ENCODE measurements at places on chromosomes 13 and 19.
A peak's percentile ranks its signal among the peaks of the same experiment; 100 is the strongest.

DNA sequence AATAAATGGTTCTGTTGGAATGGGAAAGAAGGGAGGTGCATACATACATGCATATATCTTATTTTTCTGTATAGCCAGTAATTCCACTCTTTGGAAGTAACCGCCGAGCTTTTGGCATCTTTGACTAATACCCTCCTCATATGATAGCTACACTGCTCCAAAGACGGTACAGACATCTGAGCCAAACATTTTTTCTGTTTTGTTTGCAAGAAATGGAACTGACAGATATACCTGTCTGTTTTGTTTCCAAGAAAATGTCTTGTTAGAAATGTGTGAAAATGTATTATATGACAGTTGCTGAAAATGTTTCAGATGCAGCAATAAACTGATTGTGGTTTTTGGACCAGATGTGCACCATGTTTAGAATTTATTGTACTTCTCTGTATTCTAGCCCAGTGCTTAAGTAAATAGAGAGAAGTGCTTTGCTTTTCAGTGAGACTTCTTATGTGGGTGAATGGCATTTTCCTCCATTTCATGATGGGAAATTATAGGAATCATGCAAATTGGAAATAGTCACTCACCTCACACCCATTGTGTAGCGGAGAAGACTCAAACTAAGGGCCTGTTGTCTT lies 396.9 kb downstream of the KCNRG start:
- no peak for DNase-seq

DNA sequence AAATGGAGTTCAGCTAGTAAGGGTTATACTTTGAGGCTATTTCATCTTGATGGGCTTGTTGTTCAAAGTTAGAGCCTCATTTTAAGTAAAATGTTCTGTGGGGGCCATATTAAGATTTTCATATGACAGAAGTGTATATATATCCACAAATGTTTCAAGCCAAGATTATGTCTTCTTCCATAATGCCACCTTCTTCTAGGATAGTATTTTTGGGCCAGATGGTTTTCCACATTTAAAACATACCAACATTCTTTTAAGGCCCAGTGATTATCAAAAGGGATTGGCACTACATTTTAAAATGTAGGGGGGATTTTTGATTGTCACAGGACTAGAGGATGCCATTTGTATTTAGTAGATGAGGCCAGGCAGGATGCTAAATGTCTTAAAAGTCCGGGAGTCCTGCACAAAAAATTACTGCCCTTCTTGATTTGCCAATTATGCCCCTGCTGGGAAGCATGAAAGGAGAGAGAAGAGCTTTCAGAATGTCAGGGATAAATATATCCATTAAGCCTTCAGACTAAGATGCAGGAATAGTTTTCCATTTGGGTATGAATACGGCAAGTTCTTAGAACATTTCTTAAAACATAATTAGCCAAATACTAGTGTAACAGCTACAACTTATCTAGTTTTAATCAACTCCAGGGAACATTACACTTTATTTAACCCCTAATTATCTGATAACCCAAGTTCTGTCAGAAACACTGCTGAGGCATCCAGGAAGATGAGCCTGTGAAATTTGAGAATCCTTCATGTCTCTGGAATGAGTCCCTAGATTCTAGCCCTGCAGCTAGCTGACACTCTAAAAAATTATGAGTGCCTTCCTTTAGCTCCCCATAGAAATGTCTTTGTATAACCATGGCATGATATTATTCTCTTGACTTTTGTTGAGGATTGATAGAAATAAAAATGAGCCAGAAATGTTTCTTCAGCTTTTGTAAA lies 34.0 kb downstream of the ITM2B start:
- no peak for DNase-seq

- DNase-seq: no peak
Measured at GRCh38 chr13:35995136-35995535, 136.0 kb downstream of the DCLK1 start.

DNA sequence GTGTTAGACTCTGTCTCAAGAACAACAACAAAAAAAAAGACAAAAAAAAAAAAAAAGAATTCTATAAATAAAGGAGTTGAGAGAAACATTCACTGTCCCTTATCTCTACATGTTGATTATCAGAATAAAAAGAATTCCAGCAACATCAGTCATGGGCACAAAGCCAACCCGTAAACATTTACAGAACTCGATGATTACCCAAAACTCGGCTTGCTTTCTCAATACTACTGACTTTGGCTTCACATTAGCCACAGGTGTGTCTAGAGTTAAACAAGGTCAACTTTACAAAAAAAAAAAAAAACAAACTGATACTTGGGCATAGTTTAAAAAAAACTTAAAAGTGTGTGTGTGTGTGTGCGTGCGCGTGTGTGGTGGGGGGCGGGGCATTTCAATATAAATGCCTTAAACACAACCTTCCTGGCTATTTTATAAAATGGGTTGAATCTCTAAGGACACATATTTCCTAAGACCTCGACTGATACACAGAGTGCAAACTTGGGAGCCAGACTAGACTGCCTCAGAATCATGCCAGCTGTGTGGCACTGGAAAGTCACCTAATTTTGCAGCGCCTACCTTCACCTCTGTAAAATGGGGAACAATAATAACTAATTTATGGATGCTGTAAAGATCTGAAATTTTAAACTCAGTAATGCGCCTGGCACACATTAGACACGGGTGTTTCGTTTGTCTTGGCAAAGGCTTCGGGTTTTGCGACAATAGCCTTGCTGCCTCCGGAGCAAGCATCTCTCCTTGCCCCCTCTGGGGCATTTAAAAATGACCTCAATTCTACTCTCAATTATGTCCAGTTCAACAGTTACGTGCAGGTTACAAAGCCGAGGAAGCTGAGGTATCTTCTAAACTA lies 922 bp downstream of the EBPL start:
- no peak for DNase-seq

- DNase-seq: no peak
Measured at GRCh38 chr13:96020155-96020575, 33.0 kb downstream of the UGGT2 start.

DNA sequence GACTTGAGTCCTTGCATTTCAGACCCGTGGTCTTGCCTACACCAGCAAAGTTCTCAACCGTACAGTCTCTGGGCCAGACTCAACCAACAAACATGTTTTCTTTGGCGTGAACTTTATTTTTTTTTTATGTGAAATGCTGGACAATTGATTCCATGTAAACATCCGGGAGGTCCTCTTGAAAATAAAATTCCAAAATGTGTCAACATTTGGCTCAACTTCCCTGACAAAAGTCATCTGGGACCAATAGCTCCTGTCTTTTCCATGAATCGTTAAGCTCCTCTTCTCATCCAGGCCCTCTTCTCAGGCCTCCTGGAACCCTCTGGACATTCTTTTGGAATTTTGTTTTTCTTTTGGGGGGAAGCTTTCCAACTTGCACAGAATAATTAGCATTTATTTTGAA lies 2.7 kb downstream of the ALDH16A1 start:
- no peak for DNase-seq

GRCh38 chr19:6048793-6049405 lies 61.4 kb downstream of the RFX2 start:
- DNase-seq: peak; percentile 64

DNA sequence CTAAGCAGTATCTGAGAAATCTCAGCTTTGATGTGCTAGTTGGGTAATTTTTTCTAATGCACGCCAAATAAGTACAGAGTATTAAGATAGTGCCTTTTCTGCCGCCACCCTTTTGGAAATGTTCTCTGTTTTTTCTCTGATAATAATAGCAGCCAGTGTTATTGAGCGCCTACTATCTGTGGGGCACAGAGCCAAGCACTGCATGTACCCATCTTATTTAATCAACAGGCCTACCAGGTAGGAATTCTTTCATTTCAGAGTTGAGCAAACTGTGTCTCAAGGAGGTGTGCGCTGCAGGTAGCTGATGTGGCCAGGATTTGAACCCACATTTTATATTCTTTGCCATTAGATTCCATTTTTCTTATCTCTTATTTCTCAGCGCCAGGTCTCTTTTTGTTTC lies 1.4 kb downstream of the EPN1 start:
- DNase-seq: no peak

DNA sequence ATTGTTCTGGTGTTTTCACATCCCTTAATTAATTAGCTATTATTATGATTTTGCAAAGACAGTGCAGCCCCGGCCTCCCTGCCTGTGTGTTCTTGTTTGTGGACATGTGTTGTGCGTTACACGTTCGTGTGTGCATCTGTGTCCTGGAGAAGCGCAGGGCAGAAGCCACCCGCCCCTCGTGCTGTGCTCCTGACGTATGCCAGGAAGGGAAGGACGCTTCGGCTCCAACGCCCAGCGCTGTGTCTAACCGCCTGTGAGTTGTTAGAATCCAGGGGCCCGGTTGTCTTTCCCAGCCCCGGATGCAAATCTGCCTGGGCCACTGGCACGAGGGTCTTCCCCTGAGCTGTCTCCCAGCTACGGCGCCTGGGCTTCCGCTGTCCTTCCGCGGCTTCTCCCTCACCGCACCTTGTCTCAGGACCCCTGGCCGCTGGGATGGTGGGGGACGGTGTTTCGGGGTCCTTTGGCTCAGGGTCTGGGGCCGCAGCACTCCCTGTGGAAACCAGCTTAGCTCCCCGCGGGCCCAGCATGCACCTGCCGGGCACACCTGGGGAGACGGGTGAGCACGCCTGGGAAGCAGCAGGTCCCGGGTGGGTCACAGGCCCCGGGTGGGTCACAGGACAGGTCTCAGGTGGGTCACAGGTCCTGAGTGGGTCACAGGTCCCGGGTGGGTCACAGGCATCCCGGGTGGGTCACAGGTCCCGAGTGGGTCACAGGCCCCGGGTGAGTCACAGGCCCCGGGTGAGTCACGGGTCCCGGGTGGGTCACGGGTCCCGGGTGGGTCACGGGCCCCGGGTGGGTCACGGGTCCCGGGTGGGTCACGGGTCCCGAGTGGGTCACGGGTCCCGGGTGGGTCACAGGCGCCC lies 51.5 kb downstream of the GAS6 start:
- no peak for DNase-seq

- no peak for DNase-seq
Measured at GRCh38 chr19:18245297-18245696, 19.1 kb upstream of the PDE4C start.

Data from stimulated activated CD8-positive, alpha-beta memory T cell treated with anti-CD3 and anti-CD28 coated beads, Interleukin-2, amount 100 ng/mL, for 1 hour (primary cell).